Mucosa of descending colon (tissue), 3 donors: ENCODE measurements at places on chromosomes 7 and 10.

GRCh38 chr7:149791-150636 lies 42.4 kb upstream of the FAM20C start:
- DNase-seq: peak; percentile 81

- no peak for DNase-seq
These were observed 23.9 kb downstream of the ITGA8 start for GRCh38 chr10:15695852-15696251.

GRCh38 chr10:3825862-3826351 lies 40.9 kb upstream of the KLF6 start:
- DNase-seq: no peak

DNA sequence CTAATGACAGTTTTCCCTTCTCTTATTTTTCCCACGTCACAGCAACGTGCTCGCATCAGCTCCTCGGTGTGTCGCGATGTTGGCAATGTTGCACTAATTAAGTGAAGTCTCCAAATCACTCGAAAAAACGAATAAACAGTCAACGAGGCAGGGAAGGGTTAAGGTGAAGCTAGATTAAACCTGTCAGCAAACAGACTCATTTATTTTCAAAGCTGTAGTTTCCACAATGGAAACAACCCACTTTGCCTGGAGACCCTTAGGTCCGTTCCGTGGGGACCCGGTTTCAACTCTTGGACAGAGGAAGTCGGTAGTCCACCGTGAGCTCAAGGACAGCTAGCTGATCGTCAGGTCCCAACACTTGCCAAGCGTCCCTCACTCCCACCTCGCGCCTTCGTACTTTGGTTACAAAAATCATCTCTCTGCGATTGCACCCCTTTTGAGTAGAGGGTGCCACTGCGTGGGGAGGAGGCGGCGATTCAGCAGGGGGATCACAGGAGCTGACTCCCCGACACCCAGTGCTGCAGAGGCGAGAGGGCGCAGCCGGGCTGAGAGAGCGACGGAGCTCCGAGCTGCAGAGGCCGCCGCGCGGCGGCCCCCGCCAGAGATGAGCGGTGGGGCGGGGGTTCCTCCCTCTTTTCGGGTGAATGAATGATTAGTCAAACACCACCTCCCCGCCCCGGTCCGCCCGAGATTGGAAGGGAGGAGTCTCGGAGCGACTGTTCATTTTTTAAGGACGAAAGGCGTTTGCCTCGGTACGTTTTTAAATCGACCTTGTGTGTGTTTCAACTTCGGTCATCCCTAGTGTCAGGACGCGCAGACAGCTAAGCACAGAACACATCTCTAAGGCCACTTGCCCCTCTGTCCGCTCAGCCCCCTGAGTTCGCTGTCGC lies 1.3 kb upstream of the BMPER start:
- DNase-seq: peak; percentile 17

DNA sequence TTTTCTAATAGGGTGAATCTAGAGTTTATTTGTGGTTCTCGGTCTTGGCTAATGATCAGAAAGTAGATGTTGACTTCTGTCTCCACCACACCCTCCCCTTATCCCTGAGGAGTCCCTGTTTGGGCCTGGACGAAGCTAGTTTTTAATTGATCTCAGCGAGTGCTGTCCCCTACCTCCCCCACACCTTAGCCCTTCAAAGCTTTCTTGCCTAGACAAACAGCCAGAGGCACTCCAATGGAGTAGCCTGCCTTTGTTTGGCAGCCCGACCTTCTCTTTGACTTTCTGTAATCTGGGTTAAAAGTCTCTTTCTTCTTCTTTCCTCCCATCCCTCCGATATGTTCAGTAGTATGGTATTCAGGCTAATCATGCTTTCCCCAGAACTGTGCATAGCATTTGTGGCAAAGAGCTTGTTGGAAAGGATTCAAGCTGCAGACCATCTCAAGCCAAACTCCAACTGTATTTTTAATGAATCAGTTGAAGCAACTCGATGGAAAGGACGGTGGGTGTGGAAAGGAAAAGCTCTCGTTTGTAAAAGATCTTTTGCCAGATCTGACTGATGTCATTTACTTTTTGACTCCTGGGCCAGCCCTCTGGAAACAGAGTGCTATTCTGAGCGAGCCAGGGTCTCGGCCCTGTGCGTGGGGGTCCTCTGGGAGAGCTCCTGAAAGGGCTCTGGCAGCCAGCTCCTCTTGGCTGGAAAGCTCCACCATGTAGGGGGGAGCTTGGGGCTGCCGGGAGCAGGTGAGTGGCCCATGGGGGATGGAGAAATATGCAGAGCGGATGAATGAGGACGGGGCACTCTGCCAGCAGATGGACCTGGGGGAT lies 4.5 kb downstream of the FAM180A start:
- no peak for DNase-seq

GRCh38 chr7:117737926-117738325 lies 135.3 kb downstream of the CTTNBP2 start:
- DNase-seq: no peak

DNA sequence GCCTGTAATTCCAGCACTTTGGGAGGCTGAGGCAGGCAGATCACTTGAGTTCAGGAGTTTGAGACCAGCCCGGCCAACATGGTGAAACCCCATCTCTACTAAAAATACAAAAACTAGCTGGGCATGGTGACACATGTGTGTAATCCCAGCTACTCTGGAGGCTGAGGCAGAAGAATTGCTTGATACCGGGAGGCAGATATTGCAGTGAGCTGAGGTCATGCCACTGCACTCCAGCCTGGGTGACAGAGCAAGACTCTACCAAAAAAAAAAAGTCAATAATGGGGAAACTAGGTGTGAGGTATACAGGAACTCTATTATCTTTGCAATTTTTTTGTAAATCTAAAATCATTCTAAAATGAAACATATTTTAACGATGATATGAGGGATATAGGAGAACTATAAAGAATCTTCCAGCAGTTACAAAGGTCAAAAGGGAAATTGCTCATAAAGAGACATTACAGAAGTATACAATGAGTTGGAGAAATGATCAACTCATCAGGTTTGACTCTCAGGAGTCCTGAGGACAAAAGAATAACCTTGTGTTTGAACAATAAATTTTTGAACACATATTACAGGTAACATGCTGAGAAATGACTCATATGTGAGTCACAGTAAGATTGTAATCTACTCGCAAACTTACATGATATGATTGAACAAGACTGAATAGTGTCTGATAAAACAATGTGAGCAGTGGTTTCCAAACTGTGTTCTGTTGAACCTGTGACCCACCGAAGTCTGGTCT lies 272.6 kb downstream of the FGFR2 start:
- DNase-seq: no peak

DNA sequence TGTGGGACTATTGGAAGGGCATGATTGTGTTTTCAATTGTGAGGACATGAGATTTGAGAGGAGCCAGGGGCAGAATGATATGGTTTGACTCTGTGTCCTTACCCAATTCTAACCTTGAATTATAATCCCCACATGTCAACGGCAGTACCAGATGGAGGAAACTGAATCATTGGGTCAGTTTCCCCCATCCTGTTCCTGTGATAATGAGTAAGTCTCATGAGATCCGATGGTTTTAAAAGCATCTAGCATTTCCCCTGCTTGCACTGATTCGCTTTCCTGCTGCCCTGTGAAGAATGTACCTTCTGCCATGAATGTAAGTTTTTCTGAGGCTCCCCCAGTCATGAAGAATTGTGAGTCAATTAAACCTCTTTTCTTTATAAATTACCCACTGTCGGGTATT lies 1367.1 kb downstream of the XPNPEP1 start:
- DNase-seq: no peak

DNA sequence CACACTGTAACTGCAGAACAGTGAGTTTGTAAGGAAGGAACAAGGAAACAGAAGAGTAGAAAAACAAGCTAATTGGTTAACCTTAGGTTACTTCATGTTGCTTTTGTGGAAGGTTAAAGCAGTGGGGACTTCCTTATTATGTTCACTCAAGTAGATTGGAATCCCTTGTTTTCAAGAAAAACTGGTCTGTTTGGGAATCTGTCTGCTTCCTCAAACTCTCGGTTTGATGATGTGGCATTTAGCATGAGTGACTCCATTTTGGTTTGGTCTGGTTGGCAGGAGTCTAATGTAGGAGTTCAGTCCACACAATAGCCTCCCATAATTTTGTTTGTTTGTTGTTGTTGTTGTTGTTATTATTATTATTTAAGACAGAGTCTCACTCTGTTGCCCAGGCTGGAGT lies 3.8 kb upstream of the TRIM56 start:
- DNase-seq: no peak

DNA sequence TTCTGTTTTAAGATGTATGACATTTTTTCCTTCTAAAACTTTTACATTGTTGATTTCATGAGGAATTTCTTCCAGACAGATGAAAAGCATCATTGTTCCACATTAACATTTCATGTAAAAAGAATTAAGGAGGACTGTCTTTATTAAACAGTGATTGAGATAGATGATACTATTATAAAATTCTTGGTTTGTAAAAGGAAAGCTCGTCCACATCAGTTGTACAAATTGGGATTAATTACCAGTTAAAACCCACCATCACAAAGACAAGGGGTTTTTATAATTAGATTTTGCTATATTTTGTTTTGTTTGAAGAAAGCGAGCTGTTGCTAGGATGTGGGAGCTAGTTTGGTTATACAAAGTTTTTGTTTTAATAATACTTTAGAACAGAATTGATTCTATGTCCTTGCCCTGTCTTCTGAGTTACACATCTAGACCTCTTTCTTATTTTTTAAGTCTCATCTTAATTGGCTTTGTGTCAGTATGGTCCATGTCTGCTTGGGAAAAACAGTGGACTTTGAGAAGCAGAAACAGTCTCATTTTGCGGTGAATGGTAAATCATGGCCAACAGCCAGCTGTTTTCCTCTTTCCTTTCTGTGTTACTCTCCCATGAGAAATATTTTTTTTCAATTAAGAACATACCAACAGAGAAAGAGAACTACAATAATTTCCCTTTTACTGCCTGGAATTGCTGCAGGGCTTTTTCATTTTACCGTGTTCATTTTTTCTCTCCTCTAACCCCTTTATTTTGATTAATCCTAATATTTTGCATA lies 3.2 kb downstream of the TES start:
- no peak for DNase-seq

GRCh38 chr7:26090927-26091519 lies 61.0 kb upstream of the NFE2L3 start:
- DNase-seq: no peak

DNA sequence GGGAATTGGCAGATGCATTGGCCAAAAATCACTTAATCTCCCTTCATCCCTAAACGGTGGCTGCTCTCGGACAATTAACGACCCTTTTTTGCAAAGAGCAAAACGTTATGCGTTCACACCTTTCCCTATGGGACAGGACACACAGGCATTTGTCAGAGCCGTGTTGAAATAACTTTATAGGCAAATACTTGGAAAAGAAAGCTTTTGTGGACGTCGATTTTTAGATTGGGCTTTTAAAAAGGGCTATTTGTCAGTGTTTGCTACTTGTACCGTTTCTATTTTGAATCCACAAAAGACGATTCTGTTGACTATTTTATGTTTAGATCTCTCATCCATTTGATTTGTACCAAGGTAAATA lies 245.6 kb downstream of the SLC25A13 start:
- DNase-seq: no peak

DNA sequence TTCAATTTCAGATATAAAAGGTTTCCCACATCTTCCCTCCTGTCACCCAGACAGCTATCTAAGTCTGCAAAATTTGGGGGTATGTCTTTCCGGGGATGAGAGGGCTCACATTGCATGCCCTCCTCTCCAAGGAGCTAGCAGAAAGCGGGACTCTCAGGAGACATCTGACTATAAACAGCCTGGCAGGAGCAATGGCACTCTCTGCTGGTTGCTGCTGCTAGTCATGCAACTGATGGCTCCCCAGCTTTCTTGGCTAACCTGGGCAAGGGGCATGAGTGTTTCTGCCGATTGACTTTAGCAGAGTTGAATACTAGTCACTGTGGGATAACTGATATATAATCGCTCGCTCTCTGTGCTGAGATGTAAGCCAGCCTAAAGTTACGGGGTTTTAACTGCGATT lies 12.0 kb downstream of the TBX20 start:
- DNase-seq: no peak

DNA sequence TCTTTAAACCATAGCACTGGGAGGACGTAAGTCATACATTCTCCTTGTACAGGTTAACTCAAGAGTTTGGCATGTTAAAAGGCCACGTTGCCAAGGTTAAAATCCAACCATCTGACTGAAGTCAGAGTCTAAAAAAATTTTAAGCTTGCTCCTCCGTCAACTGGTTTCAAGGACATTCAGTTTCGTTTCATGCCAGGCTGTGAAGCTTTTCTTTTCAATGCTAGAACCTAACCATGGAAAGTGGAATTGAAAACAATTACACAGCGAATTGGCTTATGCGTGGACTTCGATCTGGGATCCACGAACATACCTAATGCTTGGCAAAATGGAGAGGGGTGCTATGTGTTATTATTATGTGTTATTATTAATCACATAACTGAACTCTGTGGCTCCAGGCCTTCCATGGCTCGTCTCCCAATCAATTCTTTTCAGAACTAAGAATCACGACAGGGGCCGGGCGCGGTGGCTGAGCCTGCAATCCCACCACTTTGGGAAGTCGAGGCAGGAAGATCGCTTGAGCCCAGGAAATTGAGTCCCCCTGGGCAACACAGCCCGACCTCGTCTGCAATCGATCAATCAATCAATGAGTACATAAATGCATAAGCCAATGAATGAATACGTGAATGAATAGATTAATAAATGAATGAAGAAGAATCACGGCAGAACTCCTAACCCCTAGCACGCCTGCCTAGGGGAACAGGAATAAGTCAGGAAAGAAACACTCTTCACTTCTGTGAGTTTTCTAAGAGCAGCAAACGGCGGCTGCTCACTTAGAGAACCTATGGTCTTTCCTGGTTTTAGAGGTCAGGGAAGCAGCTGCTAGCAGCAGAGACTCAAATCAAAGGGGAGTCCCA lies 733 bp upstream of the ARL5B start:
- peak; percentile 60 for DNase-seq
